ENCODE measurements at places on chromosomes 16 and 17. TPM values are rescaled to one million over a fixed set of nuclear protein-coding genes. Genes with fewer than 3 reads are reported as not detected.

DNA sequence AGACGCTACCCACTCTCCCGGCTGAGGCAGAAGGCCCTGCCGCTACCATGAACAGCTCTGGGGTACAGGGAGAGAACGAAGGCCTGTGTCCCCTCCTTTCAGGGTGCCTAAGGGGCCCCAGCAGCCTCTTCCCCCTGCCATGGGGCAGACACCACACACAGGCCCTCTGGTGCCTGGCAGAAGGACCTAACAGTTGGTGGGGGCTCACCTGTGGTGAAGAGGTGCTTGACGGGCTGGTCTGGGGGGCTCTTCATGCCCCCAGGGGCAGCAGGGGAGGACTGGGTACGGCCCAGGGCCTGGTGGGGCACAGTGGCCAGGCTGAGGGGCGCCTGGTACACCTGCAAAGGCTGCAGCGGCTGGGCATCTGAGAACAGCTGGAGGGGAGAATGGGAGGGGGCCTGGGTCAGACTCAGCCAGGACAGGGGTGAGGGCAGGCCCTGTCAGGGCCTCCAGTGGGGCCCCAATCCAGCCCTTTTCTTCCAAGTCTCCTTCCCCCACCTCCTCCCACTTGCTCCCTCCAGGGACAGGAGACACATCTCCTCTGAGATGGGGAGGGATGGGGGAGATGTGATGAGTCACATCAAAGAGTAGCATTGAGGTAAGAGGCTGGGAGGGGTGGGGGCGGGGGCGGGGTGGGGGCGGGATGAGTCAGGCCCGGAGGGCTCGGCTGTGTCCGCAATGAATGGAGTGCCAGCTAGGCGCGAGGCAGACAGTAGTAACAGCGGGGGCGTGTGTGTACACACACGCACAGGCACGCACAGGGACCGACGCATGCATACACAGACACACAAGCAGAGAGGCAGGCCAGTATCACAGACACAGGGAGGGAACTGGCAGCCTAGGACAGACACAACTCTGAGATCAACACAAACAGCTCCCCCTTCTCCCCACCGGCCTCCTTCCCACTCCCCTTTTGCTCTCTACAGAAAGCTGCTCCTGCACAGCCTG is 16.1 kb downstream of the G6PC3 start:
- DNase-seq = no peak

The TBX6 gene
- total RNA-seq = 5.4 TPM

The SYCE1L gene
- total RNA-seq = 7.9 TPM

DNA sequence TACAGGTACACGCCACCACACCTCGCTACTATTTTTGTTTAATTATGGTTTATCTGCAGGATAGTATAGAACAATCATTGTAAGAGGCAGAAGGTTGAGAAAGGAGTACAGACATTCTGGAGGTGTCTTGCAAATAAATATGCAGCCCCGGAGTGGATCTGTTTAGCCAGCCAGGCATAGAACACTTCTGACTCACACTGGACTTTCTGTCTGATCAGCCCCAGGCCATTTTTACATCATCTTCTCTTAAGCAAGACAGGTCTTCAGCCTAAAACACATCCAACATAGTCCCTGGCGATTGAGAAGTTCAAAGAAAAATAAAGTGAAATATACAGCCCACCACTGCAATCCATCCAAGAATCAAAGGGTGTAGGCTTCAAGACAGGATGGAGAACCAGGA is 81.4 kb downstream of the XYLT1 start:
- no peak for DNase-seq

The CES4A gene
- total RNA-seq = 10.4 TPM

DNA sequence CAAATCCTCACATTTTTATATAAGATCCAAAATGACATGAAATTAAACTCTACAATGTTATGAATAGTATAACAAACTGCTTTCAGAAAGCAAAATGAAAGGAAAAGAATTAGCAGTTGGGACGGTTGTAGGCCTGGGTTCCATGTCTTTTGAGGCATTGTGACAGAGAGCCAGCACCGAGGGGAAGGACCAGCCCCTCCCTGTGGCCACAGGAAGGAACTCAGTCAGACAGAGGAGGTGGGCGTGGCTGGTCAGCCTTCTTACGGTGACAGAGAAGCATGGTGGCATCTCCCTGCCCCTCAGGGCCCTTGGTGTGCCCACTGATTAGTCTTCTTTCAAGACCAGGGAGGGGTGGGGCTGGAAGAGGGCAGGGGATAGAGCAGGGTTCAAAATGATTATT is 5.7 kb downstream of the ZNF319 start:
- peak; percentile 42 for DNase-seq

GRCh38 chr16:27048316-27048715 is 18.4 kb upstream of the C16orf82 start:
- DNase-seq = no peak

DNA sequence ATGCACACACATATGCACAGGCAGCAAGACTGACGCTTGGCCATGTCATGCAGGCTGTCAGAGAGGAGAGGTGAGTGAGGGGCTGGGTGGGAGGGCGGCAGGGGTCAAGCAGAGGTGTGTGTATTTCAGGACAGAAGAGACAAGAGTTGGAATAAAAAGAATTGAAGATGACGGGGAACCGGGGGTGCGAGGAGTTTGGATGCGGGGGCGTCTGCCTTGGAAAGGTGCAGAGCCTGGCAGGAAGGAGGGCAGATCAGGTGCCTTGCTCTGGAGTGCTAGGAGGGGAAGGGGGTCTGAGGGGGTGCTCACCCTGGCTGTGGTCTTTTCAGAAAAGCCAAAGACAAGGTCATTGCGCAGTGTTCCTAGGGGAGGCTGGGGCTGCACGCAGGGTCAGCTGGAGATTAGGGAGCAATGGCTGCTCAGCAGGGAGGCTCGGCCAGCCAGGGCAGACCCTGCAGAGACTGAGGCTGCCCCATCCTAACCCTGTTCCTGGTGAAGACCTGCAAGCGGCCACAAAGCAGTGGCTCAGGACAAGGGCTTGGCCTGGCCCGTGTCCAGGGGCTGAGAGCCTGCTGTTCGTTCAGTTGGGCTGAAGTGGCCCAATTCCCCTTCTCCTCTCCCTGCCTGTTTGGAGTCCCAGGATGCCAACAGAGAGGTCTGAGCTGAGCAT is 23.7 kb upstream of the CBX4 start:
- no peak for DNase-seq

The CSH2 gene
- not detected for total RNA-seq

DNA sequence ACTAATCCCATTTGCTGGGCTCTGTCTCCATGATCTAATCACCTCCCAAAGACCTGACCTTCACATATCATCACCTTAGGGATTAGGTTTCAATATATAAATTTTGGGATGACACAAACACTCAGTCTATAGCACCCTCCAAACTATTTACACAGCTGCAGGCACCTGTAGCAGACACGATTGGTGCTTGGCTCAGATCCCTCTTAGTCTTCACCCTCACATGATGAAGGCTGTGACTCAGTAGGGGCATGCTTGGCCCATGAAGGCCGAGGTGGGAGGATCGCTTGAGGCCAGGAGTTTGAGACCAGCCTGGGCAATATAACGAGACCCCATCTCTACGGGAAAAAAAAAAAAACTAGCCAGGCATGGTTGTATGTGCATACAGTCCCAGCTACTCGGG is 73.5 kb downstream of the HS3ST2 start:
- DNase-seq = no peak

GRCh38 chr17:63833026-63833740 is 5.7 kb upstream of the FTSJ3 start:
- no peak for DNase-seq

- no peak for DNase-seq
Observed at GRCh38 chr17:75087182-75087557, 584 bp upstream of the SLC16A5 start.

GRCh38 chr17:48842746-48843145 is 11.9 kb downstream of the CALCOCO2 start:
- DNase-seq = no peak

DNA sequence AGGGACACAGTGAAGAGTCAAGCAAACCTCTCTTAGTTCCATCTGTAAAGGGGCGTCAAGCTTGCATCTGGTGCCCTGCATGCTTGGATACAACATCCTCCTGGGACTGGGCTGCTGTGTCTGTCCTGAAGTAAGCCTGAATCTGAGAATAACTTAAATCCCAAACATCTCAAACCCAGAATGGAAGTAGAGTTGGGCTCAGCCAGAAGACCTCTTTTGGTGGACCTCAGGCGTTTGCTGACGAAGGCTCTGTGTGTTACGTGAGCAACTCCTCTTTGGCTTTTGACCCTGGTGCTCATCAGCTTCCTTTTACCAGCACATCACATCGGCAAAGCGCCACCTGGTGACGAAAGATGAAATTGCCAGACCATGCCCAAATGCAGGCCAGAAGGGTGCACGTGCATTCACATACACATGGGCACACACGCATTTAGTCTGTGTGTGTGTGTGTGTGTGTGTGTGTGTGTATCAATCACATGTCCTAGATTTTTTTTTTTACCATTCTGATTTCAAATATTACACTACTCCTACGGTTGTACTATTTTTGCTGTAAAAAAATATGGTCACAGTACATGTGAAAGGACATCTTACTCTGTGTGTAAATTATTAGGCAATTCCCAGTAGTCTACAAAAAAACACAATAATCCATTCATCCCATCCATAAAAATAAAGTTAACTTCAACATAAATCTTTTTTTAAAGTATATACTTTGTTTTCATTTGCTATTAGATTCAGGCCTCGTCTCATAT is 41.1 kb upstream of the FOXJ1 start:
- peak; percentile 95 for DNase-seq

The RPRML gene
- total RNA-seq = 0.89 TPM

The OTOA gene
- 0.07 TPM for total RNA-seq

DNA sequence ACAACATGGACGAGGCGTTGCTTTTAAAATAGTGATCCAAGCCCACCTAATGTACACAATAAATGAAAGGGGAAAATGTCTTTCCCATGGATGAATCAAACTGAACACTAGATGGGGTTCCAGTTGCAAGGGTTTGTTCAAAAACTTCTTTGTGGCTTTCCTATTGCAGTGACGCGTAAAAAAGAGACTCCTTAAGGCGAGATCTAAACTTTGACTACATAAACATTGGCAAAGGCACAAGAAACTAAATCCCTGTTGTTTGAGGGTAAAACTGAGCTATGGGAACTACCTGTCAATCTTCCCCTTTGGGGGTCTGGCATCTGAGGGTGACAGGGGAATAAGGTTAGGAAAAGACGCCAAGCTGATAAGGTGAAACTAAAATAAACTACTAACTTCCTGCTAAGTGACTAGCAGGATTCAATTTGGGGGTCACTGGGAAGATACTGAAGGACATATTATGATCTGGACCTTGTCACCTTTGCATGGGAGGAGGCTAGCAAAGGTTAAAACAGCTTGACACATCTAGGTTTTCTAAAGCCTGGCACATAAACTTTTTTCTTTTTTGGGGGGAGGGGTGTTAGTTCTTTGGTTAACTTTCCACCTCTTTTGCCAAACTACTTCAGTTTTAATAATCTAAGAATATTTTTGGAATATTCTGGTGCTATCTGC is 4.7 kb downstream of the SALL1 start:
- DNase-seq = no peak

The NT5M gene
- total RNA-seq = 0.47 TPM

DNA sequence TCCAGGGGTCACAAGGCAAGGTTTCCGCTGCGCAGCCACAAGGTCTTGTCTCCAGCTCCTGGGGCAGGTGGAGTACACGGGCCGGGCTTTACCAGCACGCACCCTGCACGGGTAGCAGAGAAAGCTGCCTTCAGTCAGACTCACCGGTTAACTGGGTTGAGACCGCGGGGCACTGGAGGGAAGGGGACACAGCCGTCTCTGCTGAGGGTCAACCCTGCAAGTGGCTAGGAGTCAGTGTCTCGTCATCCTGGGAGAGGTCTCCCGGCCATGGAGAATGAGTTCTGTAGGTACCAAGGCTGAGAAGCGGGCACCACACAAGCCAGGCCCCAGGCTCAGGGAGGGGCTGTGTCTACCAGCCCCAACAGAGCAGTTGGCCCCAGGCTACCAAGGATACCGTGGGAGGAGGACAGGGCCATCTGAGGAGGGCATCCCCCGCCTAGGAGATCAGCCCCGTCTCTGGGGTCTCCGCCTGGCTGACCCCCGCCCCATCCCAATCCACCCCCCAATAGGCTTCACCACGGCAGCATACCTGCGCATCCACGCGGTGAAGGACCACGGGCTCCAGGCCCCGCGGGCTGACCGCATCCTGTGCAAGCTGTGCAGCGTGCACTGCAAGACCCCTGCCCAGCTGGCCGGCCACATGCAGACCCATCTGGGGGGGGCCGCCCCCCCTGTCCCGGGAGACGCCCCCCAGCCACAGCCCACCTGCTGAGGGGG is 2.8 kb upstream of the PRRT2 start:
- no peak for DNase-seq

GRCh38 chr16:85136702-85137322 is 24.5 kb upstream of the CIBAR2 start:
- DNase-seq = no peak

DNA sequence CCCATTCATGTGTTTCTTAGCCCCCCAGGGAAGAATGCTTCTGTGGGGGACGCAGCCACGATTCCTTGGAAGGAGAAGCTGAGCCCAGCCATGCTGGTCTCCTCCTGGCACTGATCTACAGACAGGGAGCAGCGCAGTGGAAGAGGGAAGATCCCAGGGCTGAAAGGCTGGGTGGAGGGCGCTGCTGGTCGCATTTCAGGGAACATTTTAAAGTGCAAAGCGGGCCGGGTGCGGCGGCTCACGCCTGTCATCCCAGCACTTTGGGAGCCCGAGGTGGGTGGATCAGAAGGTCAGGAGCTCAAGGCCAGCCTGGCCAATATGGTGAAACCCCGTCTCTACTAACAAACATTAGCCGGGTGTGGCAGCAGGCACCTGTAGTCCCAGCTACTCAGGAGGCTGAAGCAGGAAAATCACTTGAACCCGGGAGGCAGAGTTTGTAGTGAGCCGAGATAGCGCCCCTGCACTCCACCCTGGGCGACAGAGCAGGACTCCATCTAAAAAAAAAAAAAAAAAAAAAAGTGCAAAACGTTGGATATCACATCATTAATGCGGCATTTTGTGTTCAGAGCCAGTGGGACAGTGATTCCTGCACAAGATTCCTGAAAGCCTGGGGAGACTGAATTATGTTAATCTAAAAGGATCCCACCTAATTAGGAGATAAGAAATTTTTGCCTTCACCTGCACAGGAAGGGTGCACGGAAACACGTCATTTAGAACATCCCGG is 558 bp upstream of the CHMP6 start:
- DNase-seq = no peak

GRCh38 chr17:77217566-77217965 is 76.8 kb downstream of the SEC14L1 start:
- DNase-seq = no peak

DNA sequence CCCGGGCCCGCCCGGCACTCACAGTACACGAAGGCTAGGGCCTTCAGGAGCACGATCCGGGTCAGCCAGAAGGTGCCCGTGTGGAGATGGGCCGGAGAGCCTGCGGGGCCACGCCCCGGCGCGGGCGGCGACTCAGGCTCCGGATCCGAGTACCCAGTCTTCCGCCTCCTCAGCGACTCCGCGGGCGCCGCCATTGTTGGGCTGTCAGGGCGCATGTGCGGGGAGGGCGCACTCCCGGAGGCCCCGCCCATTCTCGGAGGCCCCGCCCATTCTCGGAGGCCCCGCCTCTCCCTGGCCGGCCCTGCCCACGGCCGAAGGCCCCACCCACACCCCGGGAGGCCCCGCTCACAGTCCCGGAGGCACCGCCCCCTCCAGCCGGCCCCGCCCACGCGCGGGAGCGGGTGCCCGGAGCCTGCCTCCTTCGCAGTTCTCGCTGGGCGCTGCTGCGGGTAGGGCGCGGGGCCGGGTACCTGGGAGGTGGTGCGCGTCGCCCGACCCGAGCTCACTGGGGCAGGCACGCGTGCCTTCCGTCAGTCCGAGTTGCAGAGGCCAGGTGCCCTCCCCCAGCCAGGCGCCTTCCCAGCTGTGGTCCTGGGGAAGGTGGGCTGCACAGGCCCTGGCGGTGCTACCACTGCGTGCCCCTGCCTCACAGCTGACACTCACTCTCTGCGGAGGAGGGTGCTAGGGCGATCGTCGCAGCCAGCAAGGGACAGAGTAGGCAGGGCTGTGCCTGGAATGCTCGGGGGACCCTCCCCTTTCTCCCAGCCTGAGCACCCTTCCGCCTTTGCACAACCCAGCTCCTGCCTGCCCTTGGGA is at the start of gene LMF1:
LMF1 (minus strand) TSS at position 219 of the 816 bp plus-strand sequence; CDS start at position 215, 4 bp downstream.
- peak; percentile 96 for DNase-seq
